Activated T-helper 2 cell treated with anti-CD3 and anti-CD28 coated beads, Interferon-gamma antibody, Interleukin-2, Interleukin-4, amounts not matched to agents 10 μg/mL and 5 μg/mL and 100 μg/mL, durations not matched to agents 14 hours and 24 hours and 36 hours (primary cell): ENCODE measurements at places on chromosomes 1 and 21. TPM values are rescaled to one million over a fixed set of nuclear protein-coding genes. Genes with fewer than 3 reads are reported as not detected.

DNA sequence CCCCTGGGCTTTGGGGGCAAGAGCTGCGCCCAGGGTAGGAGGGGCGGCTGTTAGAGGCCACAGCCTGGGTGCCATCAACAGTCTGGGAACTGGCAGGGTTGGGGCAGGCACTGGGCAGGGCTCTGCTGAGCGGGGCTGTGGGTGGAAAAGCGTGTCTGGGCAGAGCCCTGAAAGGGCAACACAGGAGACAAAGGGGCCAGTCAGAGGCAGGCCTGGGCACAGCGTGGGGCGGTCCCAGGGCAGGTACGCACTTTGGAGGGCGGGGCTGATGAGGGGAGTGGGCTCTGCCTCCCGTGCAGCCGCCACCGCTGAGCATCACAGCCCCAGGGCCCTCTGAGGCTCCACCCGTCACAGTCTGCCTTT, 13.9 kb downstream of the CELSR2 start:
- no peaks in the 10 kb centered on the region for H3K4me1 ChIP-seq
- no peaks in the 10 kb centered on the region for H3K36me3 ChIP-seq
- DNase-seq: no peak

ADAMTS5 gene
- not detected in 2 replicates for total RNA-seq

- H3K4me1 ChIP-seq: no peaks in the 10 kb centered on the region
- no peaks in the 10 kb centered on the region for H3K36me3 ChIP-seq
- H3K27me3 ChIP-seq: no peaks in the 10 kb centered on the region
- H3K27ac ChIP-seq: no peak overlapping the region
- H3K4me3 ChIP-seq: no peak overlapping the region
Observed at GRCh38 chr1:95043141-95043980, 29.4 kb downstream of the ALG14 start.

ST6GALNAC3 gene
- total RNA-seq: 0.53 TPM in 1 of 2 replicates, not detected in the other

- no peak for DNase-seq
- no peak overlapping the region for H3K4me3 ChIP-seq
- H3K27me3 ChIP-seq: no peaks in the 10 kb centered on the region
- no peaks in the 10 kb centered on the region for H3K36me3 ChIP-seq
Observed at GRCh38 chr1:55547405-55547804, 332.2 kb upstream of the USP24 start.

FCAMR gene
- not detected in 2 replicates for total RNA-seq

DNA sequence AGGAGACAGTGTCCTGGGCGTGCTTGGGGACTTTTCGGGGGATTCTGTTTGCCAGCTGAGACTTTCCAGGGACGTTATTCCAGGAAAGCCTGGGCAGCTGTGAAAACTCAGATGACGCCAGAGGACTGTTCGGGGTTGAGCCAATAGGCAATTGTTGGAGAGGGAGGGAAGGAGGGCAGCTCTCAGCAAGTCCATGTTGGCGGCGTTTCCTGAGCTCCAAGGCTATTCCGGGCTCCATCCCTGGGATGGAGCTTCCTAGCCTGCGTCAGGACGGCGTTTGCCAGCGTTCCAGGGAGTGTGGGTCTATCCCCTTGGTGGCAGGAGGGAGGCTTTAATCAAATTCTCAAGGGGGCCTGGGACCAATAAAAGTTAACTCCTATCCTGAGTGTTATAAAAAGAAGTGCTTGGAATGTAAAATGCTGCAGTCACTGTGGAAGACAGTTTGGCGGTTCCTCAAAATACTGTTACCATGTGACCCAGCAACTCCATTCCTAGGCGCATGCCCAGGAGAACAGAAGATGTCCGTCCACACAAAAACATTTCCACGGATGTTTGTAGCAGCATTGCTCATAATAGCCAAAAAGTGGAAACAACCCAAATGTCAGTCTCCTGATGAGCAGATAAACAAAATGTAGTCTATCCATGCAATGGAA, 15.2 kb downstream of the SLC27A3 start:
- H3K4me3 ChIP-seq: peak overlapping the region; percentile 52
- no peak for DNase-seq
- peaks cover 31% of the 10 kb centered on the region for H3K4me1 ChIP-seq

- H3K27ac ChIP-seq: peak overlapping the region; percentile 40
- peaks cover 11% of the 10 kb centered on the region for H3K4me1 ChIP-seq
- no peaks in the 10 kb centered on the region for H3K27me3 ChIP-seq
- peaks cover 45% of the 10 kb centered on the region for H3K36me3 ChIP-seq
- DNase-seq: no peak
Observed at GRCh38 chr21:46660505-46660904, 25.0 kb downstream of the PRMT2 start.

LCE4A gene
- not detected in 2 replicates for total RNA-seq

C1orf185 gene
- total RNA-seq: not detected in 2 replicates

GRCh38 chr1:34140011-34140676, 24.9 kb downstream of the CSMD2 start:
- H3K4me1 ChIP-seq: no peaks in the 10 kb centered on the region
- no peak overlapping the region for H3K4me3 ChIP-seq
- H3K27ac ChIP-seq: no peak overlapping the region
- H3K36me3 ChIP-seq: no peaks in the 10 kb centered on the region
- H3K27me3 ChIP-seq: no peaks in the 10 kb centered on the region
- DNase-seq: no peak

DNA sequence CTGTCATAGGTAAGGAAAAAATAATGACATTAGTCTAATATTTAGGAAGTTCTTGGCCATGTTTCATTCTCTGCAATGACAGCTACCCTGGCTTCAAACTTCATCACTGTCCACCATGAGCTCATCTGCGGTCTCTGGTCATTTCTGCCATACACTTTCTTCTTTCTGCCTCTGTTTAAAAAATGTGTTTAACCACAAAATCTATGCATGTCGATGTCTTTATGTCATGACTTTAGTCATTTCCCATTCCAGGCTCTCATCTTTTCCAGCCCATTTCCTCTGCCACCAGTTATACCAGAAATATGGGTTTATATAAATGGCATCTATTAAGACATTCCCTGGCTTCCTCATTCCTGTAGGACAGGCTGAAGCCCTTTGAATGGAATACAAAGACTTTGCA, 68.5 kb upstream of the DUSP10 start:
- no peak overlapping the region for H3K4me3 ChIP-seq
- H3K27ac ChIP-seq: peak overlapping the region; percentile 81
- DNase-seq: no peak
- no peaks in the 10 kb centered on the region for H3K36me3 ChIP-seq
- peaks cover 41% of the 10 kb centered on the region for H3K4me1 ChIP-seq

CD5L gene
- total RNA-seq: not detected in 2 replicates

DNA sequence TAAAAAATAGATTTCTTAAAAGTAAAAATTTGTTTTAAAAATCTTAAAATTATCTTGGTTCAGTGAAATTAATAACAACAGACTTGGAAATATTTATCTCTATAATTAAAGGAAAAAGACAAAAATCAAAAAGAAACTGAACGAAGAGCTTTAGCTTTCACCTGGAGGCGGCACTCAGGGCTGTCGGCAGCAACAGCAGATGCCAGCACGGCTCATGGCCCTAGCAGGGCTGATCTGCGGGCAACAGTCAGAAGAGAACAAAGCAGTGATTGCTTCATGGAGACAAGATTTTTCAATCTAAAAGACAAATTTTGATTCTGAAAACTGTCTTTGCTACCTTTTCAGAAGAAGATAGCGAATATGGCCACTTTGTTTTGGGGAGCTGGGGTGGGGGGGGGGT, 22.6 kb downstream of the UBE2G2 start:
- peaks cover 17% of the 10 kb centered on the region for H3K4me1 ChIP-seq
- no peak overlapping the region for H3K27ac ChIP-seq
- no peak for DNase-seq
- H3K36me3 ChIP-seq: peaks cover 49% of the 10 kb centered on the region
- no peak overlapping the region for H3K4me3 ChIP-seq
- H3K27me3 ChIP-seq: no peaks in the 10 kb centered on the region

DNA sequence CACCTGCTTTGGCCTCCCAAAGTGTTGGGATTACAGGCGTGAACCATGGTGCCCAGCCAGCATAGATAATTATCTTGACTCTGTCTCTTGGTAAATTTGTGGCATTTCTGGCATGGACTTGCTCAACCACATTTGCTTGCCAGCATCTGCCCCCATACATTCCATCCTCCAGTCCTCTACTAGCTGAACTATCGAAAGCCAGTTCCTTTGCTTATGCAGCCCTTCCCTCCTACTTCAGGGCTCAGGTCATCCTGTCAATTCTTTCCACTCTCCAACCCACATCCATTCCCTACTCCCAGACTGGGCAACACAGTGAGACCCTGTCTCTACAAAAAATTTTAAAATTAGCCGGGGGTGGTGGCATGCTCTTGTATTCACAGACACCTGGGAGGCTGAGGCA, 13.0 kb upstream of the UQCRHL start:
- no peaks in the 10 kb centered on the region for H3K27me3 ChIP-seq
- H3K4me1 ChIP-seq: peaks cover 6% of the 10 kb centered on the region
- H3K4me3 ChIP-seq: no peak overlapping the region
- no peak overlapping the region for H3K27ac ChIP-seq

DNA sequence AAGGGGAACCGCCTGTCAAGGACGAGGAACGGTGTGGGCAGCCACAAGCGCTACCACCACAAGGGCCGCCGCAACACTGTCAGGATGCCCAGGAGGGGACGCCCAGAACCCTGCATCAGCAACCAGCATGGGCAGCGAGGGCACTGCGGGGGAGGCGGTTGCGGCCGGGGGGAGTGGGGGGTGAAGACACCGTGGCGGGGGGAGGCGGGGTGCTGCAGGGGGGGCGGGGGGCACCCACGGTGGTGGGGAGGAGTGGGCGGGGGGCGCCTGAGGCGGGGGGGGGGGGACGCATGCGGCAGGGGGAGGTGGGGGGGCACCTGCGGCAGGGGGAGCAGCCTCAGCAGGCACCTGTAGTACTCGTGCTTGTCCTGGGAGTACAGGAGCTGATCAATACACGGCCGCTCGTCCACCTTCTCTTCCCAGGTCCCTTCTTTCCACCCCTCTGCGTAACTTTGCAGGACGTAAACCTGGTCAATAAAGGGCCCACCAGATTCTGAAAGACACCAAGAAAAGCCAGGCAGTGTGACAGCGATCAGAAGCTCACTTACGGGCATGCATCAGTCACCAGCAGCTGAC, 4.6 kb downstream of the POFUT2 start:
- H3K4me3 ChIP-seq: no peak overlapping the region
- no peaks in the 10 kb centered on the region for H3K27me3 ChIP-seq
- peaks cover 34% of the 10 kb centered on the region for H3K36me3 ChIP-seq
- no peak overlapping the region for H3K27ac ChIP-seq

- no peak overlapping the region for H3K27ac ChIP-seq
- DNase-seq: no peak
- no peak overlapping the region for H3K4me3 ChIP-seq
- no peaks in the 10 kb centered on the region for H3K36me3 ChIP-seq
- H3K27me3 ChIP-seq: peaks cover 37% of the 10 kb centered on the region
- peaks cover 11% of the 10 kb centered on the region for H3K4me1 ChIP-seq
Observed at GRCh38 chr1:36126797-36127500, 1.9 kb upstream of the COL8A2 start.

RPTN gene
- not detected in 2 replicates for total RNA-seq

DNA sequence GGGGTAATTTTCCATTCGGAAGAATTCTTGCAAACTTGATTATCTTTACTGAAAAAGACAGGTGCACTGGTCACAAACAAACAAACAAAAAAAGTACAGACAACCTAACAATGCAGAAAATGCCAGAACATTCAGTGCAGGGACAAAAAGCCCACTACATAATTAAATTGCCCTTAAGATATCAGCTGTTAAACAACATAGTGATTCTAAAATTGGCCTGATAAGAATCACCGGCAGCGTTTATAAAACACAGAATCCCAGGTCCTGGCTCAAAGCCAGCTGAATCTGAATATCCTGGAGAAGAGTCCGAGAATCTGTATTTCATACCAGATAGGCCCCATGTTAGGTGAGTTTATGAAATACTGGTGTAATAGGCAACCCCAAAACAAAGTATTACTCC, 6.1 kb downstream of the PLPP3 start:
- no peaks in the 10 kb centered on the region for H3K4me1 ChIP-seq
- peaks cover 22% of the 10 kb centered on the region for H3K27me3 ChIP-seq
- no peak overlapping the region for H3K4me3 ChIP-seq
- no peak for DNase-seq
- no peaks in the 10 kb centered on the region for H3K36me3 ChIP-seq

- H3K4me1 ChIP-seq: no peaks in the 10 kb centered on the region
- H3K36me3 ChIP-seq: no peaks in the 10 kb centered on the region
- no peak overlapping the region for H3K4me3 ChIP-seq
- H3K27ac ChIP-seq: no peak overlapping the region
- DNase-seq: no peak
Observed at GRCh38 chr1:204591473-204592090, 75.4 kb downstream of the MDM4 start.

- no peak overlapping the region for H3K4me3 ChIP-seq
- H3K27me3 ChIP-seq: peaks cover 7% of the 10 kb centered on the region
- peaks cover 6% of the 10 kb centered on the region for H3K4me1 ChIP-seq
Observed at GRCh38 chr1:17059391-17060305, 5.8 kb upstream of the SDHB start.

OR2L2 gene
- total RNA-seq: 0.05 and 0.11 TPM in 2 replicates

- H3K27ac ChIP-seq: no peak overlapping the region
- no peak overlapping the region for H3K4me3 ChIP-seq
- DNase-seq: no peak
- peaks cover 14% of the 10 kb centered on the region for H3K27me3 ChIP-seq
- no peaks in the 10 kb centered on the region for H3K36me3 ChIP-seq
Observed at GRCh38 chr1:247370786-247371732, 39.4 kb upstream of the ZNF496 start.

GRCh38 chr21:25818551-25818950, 83.8 kb downstream of the GABPA start:
- H3K4me3 ChIP-seq: no peak overlapping the region
- H3K4me1 ChIP-seq: no peaks in the 10 kb centered on the region
- H3K36me3 ChIP-seq: no peaks in the 10 kb centered on the region
- H3K27me3 ChIP-seq: peaks cover 2% of the 10 kb centered on the region

GRCh38 chr1:203554071-203554470, 60.1 kb downstream of the OPTC start:
- no peak overlapping the region for H3K4me3 ChIP-seq
- peaks cover 7% of the 10 kb centered on the region for H3K27me3 ChIP-seq
- no peaks in the 10 kb centered on the region for H3K36me3 ChIP-seq
- no peak for DNase-seq
- H3K4me1 ChIP-seq: no peaks in the 10 kb centered on the region

BRDT gene
- not detected in 2 replicates for total RNA-seq

GRCh38 chr1:209648346-209648745, 3.9 kb downstream of the LAMB3 start:
- peaks cover 54% of the 10 kb centered on the region for H3K4me1 ChIP-seq
- no peak for DNase-seq
- no peak overlapping the region for H3K27ac ChIP-seq
- no peaks in the 10 kb centered on the region for H3K27me3 ChIP-seq

- H3K27ac ChIP-seq: no peak overlapping the region
- H3K27me3 ChIP-seq: no peaks in the 10 kb centered on the region
- H3K36me3 ChIP-seq: peaks cover 3% of the 10 kb centered on the region
- no peak overlapping the region for H3K4me3 ChIP-seq
- no peak for DNase-seq
- H3K4me1 ChIP-seq: peaks cover 4% of the 10 kb centered on the region
Observed at GRCh38 chr1:180881806-180882509, 30.7 kb upstream of the KIAA1614 start.

VWA5B1 gene
- not detected in 2 replicates for total RNA-seq

- no peak overlapping the region for H3K4me3 ChIP-seq
- H3K4me1 ChIP-seq: peaks cover 15% of the 10 kb centered on the region
- no peak for DNase-seq
- peaks cover 16% of the 10 kb centered on the region for H3K36me3 ChIP-seq
- no peak overlapping the region for H3K27ac ChIP-seq
Observed at GRCh38 chr1:5980314-5981008, 11.8 kb downstream of the NPHP4 start.
